ENCODE measurements at places on chromosomes 1 and 21. TPM values are rescaled to one million over a fixed set of nuclear protein-coding genes. Genes with fewer than 3 reads are reported as not detected.

Gene KIRREL1
- total RNA-seq: 15.1 TPM

Gene BARHL2
- total RNA-seq: not detected

Gene RGS18
- total RNA-seq: 1.0 TPM

Gene KIF21B
- total RNA-seq: 0.49 TPM

Gene CAPN8
- total RNA-seq: not detected

Gene NHLH1
- not detected for total RNA-seq

Gene WNT9A
- 29.4 TPM for total RNA-seq

Gene REN
- not detected for total RNA-seq

Gene TLCD4
- 9.8 TPM for total RNA-seq

Gene HSD3B2
- not detected for total RNA-seq

Gene AIRE
- not detected for total RNA-seq

Gene TXLNA
- 15.8 TPM for total RNA-seq

Gene KRTAP11-1
- total RNA-seq: not detected

Gene ATAD3B
- 3.5 TPM for total RNA-seq

Gene ADGRL4
- total RNA-seq: 31.9 TPM

Gene ANGPTL7
- 30.7 TPM for total RNA-seq

Gene COL11A1
- total RNA-seq: not detected

Gene SH2D2A
- 0.82 TPM for total RNA-seq

Gene KCNN3
- 5.0 TPM for total RNA-seq

Gene RNF187
- 58.9 TPM for total RNA-seq

Gene COL24A1
- 0.09 TPM for total RNA-seq

Gene EVA1C
- total RNA-seq: 9.2 TPM

Measured in gastrocnemius medialis (tissue), 4 donors.